Substantia nigra (tissue), 51 donors: ENCODE measurements at places on chromosomes 5 and 9.

DNA sequence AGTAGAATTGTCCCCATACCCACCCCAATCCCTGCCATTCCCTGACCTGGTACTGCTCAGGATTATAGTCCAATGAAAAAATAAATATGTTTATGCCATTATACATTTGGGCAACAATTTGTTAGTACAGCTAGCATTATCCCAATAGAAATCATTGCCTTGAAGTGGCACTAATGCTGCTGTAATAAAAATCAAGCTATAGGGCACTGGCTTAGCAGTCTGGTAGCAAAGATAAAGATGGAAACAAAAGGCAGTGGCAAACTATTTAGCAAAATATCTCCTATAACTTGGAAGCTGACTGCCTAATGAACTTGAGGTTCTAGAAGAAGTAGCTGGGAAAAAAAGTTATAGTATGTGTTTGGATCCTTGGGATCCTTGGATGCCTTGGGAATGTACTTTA, 2.2 kb upstream of the TOPORS start:
- DNase-seq: no peak

DNA sequence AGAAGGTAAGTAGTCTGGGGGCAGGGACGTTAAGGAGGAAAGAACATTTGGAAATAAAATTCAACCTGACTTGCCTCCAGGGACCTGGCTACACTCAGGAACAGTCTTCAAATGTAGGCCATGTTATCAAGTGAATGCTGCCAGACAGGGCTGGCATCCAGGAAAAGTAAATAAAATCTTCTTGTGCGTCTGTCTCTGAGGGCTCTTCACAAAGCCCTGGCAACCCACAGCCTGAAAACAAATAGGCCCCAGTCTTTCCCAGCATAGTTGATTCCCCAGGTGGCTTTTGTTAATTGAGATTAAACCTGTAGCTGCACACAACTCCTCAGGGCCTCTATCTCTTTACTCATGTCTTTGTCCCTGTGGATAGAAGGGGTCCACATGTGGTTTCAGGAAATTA, 55.4 kb downstream of the STK32A start:
- no peak for DNase-seq

DNA sequence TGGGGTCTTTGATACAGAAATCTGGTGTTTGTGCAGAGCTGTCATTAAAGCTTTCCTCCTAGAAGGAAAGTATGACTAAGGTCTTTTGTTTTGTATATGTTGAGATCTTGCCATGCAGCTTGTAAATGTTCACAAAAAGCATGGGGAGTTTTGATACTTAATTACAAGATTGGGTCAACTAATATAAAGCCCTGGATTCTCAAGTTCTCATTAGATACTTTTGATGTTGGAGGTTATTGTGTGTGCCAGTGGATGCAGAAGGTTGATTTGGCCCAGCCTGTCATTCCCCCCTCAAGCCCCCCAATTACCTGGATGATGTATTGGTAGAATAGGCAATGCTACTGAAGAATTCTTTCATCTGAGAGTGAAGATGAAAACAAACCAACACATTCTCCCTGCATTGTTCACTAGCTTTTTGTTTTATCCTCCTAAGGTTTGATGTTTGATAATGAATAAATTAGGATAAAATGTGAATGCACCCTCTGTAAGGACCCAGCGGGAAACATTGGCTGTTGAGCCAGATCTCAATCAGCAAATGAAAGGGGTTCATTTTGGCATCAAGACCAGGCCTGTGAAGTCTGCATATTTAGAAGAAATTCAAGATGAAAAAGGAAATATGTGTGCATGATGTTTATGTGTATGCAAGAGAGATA, 61.9 kb upstream of the ADAMTS19 start:
- DNase-seq: no peak

DNA sequence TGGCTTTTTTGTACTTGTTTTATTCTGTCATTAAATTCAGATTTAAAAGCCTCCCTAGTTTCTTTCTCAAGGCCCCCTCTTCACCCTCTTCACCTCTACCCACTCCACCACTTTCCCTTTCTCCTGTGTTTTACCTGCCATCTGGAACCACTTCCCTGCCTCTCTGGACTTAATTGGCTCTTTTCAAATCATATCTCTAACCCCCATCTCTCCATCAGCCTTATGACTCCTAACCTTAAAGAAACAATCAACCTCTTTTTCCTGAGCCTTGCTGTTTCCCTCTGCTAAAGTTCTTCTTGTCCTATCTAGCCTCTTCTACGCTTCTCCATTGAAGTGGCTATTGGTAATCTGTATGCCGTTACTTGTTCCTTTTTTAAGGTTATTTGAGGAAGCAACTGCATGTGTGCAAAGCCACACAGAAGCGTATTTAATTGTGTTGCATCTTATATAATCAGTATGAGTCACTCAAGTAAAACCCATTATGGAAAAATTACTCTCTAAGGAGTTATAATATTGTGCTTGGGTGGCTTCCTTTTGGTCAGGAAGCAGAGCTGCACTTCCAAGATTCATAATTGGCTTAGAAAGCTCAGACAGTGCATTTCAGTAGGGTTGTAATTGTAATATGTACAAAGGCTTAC, 653.6 kb upstream of the ITGA1 start:
- no peak for DNase-seq

DNA sequence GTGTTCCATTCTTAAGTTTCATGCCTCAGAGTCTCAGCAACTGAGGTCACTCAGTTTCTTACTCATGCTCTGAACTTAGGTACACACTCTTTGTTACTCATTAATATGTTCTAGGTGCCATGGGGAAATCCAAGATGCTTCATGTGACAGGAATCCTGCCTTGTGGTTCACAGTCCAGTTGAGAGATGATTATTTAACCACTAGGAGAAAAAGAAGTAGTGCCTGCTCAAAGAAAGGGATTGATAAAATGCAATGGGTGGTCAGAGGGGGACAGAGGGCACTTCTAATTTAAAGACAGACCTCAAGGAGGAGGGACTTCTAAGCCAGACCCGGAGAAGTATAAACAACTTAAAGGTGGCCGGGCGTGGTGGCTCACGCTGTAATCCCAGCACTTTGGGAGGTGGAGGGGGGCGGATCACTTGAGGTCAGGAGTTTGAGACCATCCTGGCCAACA, 69.0 kb downstream of the UGCG start:
- no peak for DNase-seq

GRCh38 chr5:177546258-177546741, 8.1 kb downstream of the FAM193B start:
- DNase-seq: no peak

DNA sequence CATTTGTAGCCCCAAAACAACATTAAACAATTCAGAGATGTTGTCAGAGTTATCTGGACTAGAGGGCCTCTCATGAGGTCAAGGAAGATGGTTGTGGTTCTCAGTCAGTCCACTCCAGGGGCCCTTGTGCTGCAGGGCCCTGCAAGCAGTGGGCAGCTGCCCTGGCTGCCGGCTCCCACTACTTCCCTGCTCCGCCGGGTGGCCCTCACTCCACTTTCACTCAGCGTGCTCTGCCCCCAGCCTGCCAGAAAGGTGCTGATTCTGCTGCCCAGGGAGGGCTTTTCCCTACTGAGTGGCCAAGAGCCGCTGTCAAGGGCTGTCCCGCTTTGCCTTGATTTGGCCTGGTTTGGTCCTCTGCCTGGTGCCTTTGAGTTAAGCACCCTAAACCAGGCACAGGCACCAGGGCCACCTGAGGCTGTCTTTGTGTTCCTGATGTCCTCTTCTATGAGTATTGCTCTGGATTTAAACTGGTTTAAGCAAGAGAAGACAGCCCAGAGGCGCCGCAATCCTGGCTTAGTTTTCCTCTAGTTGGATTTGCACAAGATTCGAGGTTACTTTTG, 117.2 kb downstream of the GADD45G start:
- DNase-seq: no peak

DNA sequence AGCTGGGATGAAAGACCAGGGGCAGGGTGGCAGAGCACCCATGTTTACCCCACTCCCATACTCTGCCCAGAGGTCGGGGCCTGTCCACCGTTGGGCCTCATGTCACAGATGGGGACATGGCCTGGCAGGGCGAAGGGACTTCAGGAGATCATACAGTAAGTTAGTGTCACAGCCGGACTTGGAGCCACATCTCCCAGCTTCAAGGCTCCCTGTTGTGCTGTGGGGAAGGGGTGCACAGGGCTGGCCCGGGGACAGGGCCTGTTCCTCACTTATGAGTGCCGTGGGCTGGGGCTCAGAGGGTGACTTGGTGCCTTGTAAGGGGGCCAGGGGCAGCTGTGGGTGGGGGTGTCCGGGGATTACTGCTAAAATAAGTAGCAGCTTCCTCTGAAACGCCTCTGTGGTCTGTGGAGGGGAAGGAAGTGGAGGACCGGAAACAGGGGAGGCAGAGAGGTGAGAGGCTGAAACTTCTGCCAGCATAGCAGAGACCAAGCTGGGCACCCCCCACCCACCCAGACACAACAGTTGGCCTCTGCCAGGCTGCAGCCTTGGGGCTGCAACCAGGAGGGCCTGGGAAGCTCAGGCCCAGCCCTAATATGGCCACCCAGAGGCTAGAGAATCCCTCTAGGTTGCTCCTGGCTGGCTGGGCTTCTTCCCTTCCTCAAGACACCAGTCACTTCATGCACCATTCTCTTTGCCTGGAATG, 41.1 kb upstream of the NEK6 start:
- no peak for DNase-seq

DNA sequence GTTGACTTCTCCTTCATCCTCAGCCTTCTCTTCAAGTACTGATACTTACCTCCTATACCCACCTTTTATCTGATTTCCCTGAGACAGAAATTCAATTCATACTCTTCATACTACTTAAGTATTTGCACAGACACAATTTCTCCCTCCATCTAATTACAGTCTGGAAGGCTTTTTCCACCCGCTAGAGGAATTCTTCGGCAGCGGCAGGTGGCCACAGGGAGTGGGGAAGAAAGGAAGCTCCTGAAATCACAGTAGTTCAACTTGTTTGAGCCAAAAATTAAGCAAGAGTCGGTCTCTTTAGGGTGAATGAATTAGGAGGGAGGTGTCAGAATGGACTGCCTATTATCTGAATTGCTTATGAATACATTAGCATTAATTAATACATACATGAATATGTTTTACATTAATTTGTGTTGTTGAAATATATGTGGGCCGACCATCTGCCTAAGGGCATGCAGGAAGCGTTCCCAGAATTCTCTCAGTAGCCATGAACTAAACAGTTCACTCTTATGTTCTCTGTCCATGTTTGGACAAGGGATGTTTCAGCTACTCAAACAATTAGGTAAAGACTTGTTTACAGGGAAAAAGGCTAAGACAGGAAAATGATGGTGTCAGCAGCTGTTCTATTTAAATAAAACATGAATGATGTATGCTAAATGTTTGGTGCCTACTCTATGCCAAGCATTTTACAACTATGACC, 101.4 kb upstream of the SMARCA2 start:
- DNase-seq: no peak

GRCh38 chr5:82327941-82328340, 49.8 kb upstream of the RPS23 start:
- no peak for DNase-seq

GRCh38 chr5:116037236-116037822, 5.1 kb downstream of the ARL14EPL start:
- no peak for DNase-seq

DNA sequence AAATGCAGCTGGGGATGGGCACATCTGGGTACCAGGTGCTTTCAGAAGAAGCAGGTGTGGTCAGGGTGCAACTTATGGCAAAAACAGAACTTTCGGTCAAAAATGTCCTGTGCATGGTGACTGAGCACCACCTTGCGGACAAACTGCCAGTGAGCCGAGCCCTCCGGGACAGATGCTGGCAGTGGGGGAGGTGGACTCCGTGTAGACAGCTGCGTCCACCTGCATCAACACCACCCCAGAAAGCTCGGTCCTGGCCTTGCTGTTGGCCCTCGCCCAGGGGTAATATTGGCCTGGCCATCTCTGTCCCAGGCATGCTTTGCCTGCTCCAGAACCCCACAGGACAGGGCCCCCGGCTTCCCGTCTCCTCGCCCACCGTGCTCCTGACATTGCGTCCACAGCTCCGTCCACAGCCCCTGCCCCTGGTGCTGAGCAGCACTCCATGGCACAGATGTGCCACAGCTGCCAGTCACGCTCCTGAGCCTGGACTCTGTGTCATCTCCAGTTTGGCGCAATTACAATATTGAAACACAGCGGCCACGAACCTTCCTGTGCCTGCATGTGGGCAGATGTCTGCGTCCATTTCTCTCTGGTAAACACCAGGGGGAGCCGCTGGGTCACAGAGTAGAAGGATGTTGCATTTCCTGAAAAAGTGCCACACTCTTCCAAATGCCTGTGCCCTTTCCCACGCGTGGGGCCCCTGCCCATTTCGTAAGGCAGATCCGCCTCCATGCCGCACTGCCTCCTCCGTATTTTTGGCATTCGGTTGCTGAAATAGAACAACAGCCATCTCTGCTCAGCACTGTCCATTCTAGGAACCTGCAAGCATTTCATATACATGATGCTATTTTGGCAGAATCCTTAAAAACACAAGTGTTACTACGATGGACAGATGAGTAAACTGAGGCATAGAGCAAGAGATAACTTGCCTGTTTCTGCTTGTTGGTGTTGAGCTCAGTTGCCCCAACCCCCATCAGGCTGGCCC, 33.4 kb upstream of the SLC6A19 start:
- DNase-seq: peak; percentile 71

- no peak for DNase-seq
Observed at GRCh38 chr9:73118898-73119554, 32.6 kb upstream of the ANXA1 start.

- DNase-seq: no peak
Observed at GRCh38 chr5:136209346-136209910, 16.5 kb upstream of the SMIM32 start.

GRCh38 chr5:65790371-65791163, 68.6 kb downstream of the NLN start:
- no peak for DNase-seq

- DNase-seq: no peak
Observed at GRCh38 chr5:157842185-157842584, 16.8 kb downstream of the CLINT1 start.

DNA sequence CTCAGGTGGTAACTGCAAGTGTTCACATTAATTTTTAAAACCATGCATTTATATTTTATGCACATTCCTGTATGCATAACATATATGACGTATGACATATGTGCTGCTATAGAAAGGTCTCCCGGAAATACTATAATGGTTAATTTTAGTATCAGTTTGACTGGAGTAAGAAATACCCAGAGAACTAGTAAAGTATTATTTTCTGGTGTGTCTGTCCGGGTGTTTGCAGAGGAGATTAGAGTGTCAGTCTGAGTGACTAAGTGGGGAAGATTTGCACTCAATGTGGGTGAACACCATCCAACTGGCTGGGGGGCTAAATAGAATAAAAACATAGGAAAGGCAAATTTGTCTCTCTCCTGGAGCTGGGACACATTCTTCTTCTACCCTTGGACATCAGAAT, 26.9 kb downstream of the UIMC1 start:
- DNase-seq: no peak

GRCh38 chr5:112929336-112930081, 7.5 kb upstream of the REEP5 start:
- no peak for DNase-seq

DNA sequence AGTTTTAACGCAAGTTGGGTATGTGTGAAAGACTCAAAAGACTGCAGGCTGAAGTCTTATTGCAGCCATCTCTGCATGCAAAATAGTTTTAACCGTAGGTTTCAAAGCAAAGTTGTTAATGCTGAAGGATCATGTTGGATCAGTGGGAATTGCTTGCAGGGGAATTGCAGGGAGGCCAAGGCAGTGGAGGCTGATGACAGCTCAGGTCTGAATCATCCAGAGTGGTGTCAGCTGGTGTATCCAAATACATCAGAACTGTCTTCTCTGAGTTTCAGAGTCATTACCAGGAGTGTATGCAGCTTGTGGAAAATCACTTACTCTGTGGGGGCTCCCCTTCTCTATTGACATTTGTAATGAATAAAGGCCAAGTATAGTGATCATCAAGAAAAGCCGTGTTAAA, 435.7 kb downstream of the SH3GL2 start:
- no peak for DNase-seq

- no peak for DNase-seq
Observed at GRCh38 chr9:114051281-114051680, 26.8 kb downstream of the AMBP start.

GRCh38 chr9:103991698-103992097, 102.4 kb upstream of the SMC2 start:
- DNase-seq: no peak
